Right hindlimb (tissue), 1 donor: ENCODE measurements at places on chromosomes 16 and 17.
A peak's percentile ranks its signal among the peaks of the same experiment; 100 is the strongest.

- DNase-seq: no peak
Measured at GRCh38 chr16:21523411-21524067, 75.8 kb upstream of the METTL9 start.

DNA sequence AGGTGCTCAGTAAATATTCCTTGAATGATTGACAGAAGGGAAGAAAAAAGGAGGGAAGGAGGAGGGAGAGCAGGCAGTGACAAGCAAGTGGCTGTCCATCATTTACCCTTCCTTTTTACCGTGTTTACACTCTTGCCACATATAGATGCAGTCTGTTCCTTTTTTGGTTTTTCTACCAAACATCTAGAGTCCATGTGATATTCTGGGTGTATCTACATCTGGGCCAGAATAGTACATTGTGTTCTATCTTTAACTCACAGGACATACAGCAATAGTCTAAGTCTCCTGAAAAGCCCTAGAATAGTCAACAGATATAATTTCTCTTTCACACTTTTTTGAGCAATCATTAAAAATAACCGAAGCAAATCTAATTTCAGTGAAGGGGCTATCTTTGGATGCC lies 33.5 kb downstream of the KCNJ2 start:
- DNase-seq: no peak

DNA sequence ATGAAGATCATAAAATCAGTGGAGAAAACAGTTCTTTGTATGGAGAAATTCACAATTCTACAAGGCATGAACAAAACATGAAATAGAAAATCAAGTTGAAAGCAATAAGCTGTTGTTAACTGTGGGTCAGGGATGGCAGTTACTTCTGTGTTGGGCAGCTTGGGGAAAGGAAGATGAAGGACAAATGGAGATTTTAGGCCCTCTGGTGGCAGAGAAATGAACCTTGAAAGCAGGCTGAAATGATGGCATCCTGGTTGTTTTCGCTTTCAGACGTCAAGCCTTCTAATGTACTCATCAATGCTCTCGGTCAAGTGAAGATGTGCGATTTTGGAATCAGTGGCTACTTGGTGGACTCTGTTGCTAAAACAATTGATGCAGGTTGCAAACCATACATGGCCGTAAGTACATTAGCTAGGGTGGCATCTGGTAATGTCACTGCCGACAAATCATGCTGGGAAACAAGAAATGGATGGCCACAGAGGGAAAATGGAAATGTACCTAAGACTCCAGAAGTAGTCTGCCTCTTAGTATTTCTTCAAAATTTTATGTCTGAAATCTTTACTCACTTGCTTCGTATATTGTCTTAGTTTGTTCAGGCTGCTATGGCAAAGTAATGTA lies 108.9 kb downstream of the MAP2K6 start:
- peak; percentile 42 for DNase-seq

- DNase-seq: no peak
Measured at GRCh38 chr16:81852347-81852746, 73.3 kb downstream of the PLCG2 start.

- no peak for DNase-seq
Measured at GRCh38 chr16:53370827-53371226, 63.4 kb upstream of the RBL2 start.

GRCh38 chr16:200388-200787 lies 20.1 kb downstream of the HBQ1 start:
- no peak for DNase-seq

GRCh38 chr16:47778106-47778801 lies 317.1 kb downstream of the PHKB start:
- no peak for DNase-seq

GRCh38 chr17:3482852-3483251 lies 7.1 kb downstream of the ASPA start:
- no peak for DNase-seq

DNA sequence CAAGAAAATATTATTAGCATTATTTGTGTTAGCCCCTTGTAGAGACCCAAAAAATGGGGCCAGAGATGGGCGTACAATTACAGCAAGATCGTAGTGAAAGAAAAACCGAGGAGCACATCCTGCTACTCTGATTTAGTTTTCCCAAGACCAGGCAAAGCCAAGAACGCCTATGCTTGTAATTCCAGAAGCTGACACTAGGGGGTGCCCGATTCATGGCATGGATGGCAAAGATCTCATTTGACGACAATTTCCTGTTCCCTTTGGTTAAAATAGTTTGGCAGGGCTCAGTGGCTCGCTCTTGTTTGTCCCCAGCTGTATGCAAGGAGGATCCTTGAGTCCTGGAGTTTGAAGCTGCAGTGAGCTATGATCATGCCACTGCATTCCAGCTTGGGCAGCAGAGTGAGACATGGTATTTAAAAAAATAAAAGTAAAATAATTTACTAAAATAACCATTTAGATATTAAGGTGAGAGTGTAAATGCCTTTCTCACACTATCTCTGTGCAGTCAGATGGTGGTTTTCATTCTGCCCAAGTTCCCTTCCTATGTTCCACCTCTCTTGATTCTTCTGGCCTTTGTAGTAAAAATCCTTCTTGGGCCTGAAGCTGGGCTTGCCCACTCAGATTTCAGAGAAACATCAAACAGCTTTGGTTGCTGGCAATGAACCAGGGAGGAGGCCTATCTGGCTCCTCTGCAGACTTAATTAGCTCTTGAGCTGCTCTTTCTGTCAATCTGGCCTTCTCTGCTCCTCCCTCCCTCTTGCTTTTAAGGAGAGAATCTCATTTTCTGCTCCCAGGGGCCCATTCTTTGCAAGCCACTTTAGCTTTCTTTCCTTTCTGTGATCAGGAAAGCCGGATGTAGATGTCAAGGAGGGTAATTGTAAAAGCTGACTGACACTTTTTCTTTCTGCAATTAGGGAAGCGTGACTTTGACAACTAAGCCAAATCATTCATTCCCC lies 31.2 kb downstream of the TMEM238L start:
- no peak for DNase-seq

DNA sequence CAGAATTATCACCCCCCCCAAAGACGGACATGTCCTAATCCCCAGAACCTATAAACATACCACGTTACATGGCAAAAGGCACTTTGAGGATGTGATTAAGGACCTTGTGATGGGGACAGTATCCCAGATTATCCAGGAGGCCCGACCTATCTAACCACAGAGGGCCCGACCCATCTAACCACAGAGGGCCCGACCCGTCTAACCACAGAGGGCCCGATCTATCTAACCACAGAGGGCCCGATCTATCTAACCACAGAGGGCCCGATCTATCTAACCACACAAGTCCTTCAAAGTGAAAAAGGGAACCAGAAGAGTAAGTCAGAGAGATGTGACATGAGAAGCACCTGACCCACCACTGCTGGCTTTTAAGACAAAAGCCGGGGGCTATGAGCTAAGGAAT lies 56.8 kb downstream of the ANKFY1 start:
- no peak for DNase-seq

DNA sequence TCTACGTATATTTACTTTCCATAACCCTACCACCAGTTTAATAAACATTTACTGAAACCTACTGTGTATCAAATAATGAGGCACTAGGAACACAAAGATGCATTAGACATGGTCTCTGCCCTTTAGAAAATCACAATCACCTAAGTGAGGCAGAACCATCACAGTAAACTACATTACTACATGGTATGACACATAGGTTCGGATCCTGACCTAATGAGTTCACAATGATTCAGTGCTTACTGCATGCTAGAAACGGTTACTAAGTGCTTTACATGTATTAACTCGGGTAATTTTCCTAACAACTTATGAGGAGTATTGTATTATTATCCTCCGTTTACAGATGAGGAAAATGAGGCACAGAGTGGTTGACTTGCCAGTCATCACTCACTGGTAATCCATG lies 5.2 kb upstream of the SYNRG start:
- no peak for DNase-seq

GRCh38 chr16:70476272-70477020 lies 22.1 kb downstream of the FCSK start:
- DNase-seq: no peak

DNA sequence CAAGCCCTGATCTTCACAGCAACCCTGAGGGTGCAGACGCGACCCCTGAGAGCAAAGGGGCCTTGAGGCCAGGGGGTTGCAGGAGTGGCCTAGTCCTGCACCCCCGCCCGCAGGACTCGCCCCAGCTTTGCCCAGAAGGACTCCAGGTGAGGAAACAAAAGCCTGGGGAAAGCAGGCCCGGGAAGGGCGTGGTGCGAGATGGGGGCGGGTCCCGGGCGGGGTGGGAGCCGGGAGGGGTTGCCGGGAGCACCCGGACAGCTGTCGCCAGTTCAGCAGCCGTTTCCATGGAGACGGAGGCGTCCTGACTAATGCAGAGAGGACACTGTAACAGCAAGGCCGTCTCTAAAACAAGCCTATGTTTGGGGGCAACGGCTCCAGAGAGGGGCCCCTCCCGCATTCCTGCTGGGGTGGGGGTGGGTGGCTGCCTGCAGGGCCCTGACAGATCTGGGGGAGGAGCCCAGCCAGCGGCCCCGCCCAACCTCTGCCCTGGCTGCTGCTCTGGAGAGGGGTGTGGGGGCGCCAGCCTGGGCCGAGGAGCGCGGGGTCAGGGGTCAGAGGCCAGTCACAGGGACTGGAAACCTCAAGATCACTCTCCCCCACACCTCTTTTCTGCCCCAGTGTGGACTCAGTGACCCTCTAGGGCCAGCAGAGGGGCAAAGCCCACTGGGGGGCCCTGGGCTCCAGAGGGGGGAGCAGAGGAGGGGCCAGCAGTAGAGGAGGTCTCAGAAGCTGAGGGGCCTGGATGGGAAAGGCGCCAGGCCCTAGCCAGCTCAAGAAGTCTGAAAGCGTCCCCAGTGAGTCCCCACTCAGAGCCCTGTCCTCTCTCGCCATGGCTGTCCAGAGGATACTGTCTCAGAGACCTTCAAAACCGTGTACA lies 3.1 kb upstream of the TPPP3 start:
- peak; percentile 94 for DNase-seq

- DNase-seq: peak; percentile 43
Measured at GRCh38 chr17:36089888-36090836, at the start of gene CCL3. CCL3 (minus strand) TSS chr17:36090143; CDS start chr17:36090058, 85 bp downstream.

DNA sequence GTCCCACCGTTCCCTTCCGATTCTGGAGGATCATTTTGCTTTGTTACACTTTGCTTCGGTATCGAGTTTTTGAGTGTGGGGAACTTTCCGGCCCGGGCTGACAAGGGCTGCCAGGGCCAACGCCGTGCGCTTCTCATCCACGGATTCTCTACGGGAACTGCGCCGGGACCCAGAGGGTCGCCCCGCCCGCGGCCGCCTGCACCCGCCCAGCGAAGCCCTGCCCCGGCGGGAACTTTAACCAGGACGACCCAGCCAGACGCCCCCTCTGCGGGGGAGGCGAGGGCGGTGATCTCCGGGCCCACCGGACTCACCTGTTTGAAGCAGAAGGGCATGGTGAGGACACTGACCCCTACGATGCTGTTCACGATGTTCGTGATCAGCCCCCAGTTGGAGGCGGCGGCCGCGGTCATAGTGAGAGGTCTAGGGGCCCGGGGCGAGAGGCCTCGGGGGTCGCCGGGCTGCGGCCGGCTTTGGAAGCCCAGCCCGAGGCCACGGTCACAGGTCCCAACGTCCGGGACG lies 536 bp downstream of the SLC38A10 start:
- DNase-seq: no peak

- DNase-seq: no peak
Measured at GRCh38 chr16:85583491-85584181, 29.5 kb upstream of the GSE1 start.

DNA sequence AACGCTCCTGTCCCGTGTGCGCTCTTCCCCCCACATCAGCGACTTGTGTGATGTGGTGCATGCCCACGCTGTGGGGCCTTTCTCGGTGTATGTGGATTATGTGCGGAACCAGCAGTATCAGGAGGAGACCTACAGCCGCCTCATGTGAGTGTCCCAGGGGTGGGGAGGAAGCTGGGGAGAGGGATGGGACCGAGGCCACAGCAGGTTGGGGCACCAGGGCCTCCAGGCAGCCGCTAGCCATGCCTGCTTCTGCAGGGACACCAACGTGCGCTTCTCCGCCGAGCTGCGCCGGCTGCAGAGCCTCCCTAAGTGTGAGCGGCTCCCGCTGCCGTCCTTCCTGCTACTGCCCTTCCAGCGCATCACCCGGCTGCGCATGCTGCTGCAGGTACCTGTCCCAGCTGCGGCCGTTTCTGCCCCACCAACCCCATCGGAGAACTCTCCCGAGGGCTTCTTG lies 5.8 kb downstream of the ARHGEF15 start:
- DNase-seq: no peak

- no peak for DNase-seq
Measured at GRCh38 chr17:58531122-58531521, 16.7 kb upstream of the MTMR4 start.

DNA sequence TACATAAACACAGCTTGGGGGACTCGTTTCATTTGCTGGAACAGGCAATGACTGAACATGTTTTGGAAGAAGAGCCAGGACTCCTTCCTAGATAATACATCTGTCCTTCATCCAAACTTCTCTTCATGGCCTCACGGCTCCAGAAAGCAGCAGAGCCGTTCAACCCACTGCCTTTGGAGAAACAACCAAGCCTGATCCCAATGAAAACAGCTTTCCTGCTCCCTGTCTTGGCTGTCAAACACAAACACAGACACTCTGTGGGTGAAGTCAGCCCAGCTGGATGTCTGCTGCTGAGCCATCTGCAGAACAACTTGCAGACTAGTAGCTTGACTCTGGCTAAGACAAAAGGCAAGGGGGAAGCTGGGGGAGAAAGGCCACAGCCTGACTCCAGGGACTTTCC lies 345.1 kb upstream of the PSMD7 start:
- peak; percentile 87 for DNase-seq

GRCh38 chr16:11168386-11169051 lies 87.5 kb downstream of the SOCS1 start:
- DNase-seq: no peak

DNA sequence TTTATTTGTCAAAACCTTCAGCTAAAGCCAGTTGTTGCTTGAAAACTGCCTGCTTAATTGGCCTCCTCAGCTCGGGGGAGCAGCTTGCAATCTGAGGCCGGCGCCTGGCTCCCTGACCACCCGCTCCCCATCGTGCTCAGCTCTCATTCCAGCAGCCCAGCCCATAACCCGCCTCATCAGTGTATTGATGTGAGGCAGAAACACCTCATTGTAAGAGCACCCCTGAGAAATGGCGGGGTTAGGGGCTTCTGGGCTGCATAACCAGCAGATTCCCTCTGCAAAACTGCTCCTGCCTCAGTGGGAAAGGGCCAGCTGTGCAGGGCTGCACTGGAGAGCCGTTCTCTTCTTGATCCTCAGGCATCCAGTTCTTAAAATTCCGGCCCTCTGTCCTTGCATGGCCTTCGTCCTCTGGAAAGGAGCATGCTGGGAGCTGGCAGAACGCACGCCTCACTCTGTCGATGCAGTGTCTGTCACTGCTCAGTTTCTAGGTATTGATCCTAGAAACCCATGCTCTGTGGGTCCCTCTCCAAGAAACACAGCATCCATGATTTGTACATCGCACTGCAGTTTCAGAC lies 113.8 kb upstream of the CHMP6 start:
- DNase-seq: no peak
